ENCODE measurements at places on chromosomes 16 and 17.
A peak's percentile ranks its signal among the peaks of the same experiment; 100 is the strongest.

DNA sequence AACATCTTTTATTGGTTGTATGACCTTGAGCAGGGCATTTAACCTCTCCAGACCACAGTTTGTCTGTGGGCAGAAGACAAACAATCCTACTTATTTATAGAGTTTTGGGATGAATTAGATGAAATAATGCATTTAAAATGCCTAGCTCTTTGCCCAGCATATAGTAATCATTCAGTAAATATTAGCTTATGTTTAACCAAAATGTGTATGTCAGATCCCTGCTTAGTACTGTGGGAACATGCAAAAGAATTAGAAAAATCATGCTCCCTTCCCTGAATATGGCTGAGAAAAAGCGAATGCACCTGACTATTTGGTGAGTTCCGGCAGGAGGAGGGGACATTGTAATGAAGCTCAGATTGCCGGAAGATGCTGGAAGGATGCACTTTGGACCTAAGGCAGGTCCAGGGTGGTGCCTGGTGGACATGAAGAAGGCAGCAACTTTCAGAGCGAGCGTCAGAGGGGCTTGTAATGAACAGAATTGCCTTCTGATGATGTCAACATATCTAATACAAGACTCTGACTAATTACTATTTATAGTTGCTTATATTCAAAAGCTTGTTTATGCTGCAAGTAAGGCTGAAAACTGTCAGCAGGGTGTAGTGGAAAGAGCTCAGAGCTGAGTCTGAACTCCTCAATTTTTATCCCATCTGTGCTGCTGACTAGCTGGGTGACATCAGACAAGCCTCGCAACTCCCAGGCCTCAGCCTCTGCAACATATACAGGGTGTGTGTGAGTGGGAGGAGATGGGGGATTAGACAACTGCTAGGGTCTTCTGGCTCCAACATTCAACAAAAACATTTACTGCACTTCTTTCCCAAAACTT, 221.2 kb downstream of the PRKCA start:
- DNase-seq = no peak

- DNase-seq = no peak
These were observed 60.6 kb downstream of the AIPL1 start for GRCh38 chr17:6374271-6374691.

GRCh38 chr17:83090444-83091256, 11.2 kb downstream of the METRNL start:
- DNase-seq = no peak

GRCh38 chr17:27780092-27780827, 20.1 kb downstream of the NOS2 start:
- no peak for DNase-seq

GRCh38 chr16:3861808-3862451, 18.6 kb downstream of the CREBBP start:
- DNase-seq = peak; percentile 65

DNA sequence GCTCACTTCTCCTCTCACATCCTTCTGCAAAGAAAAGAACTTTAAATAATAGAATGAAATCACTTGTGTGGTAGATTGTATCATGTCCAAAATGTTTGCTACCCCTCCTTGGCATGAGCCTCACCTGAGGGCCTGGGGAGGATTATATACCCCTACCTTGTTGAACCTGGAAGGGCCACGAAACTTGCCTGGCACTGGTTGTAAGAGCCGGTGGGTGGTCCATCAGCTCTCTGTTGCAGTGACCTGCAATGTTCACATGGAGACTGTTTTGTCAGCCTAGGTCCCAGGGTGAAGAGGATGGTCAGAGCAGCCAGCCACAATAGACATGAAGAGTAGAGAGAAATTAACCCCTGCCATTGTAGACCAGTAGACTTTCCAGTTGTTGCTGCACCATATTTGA, 10.2 kb downstream of the RSAD1 start:
- no peak for DNase-seq

- DNase-seq = no peak
These were observed 14.4 kb downstream of the CMIP start for GRCh38 chr16:81458827-81459598.

GRCh38 chr16:65713181-65713808, 591.4 kb upstream of the CDH11 start:
- DNase-seq = no peak

GRCh38 chr17:70136131-70136530, 33.2 kb upstream of the KCNJ2 start:
- no peak for DNase-seq

GRCh38 chr17:56819431-56820145, 14.1 kb downstream of the C17orf67 start:
- DNase-seq = peak; percentile 70

DNA sequence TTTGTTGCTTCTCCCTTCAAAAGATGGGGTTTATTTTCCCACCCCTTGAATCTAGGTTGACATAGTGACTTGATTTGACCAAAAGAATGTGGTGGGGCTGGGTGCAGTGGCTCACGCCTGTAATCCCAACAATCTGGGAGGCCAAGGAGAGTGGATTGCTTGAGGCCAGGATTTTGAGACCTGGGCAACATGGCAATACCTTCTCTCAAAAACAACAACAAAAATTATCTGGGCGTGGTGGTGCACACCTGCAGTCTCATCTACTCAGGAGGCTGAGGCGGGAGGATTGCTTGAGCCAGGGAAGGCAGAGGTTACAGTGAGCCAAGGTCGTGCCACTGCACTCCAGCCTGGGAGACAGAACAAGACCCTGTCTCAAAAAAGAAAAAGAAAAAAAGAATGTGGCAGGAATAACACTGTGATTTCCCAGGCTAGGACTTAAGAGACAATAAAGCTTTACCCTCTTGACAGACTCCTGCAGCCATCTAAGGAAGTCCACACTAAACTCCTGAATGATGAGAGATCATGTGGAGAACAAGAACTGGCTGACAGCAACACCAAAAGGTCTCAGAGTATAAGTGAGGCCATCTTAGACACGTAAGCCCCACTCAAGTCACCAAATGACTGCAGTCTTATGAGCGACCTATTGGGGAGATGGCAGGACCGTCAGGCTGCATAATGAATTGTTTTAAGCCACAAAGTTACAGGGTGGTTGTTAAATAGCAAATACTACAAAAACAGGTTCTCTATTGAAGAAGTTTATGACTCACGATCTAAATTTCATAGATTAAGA, 37.0 kb downstream of the FBXL20 start:
- peak; percentile 34 for DNase-seq

DNA sequence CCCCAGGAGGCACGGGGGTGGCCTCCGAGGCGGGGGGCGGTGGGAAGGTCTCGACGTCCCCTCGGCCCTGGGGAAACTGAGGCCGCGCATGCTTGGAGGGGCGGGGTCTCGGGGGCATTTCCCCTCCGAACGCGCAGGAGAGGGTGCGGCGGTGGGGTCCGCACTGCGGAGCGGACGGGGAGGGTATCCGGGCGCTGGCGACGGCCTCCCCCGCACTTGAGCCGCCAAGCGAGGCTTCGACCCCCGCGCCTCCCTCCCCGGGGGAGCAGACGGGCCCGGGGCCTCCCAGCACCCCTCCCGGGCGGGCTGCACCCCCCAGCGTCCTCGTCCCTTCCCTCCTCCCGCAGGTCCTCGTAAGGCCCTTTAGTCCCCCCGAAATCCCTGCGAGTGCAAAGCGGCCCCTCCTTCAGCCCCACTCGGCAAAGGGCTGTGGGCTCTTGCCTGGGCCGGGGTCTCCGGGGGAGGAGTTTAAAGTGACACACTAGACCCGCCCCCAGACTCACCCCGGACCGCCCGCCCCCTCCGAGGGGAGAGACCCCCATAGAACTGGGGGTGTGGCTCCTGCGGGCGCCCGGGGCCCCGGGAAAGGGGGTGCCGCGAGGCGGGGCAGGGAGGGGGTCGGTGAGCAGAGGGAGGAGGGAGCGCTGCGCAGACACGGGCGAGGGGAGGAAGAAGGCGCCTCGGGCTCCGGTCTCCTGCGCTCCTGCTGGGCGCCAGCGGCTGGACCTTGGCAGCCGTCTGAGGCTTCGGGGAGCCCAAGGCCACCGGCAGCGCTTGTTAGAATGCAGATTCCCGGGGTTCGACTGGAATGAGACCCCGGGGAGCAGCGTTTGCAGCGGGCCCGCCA, 632 bp downstream of the BAIAP3 start:
- no peak for DNase-seq

DNA sequence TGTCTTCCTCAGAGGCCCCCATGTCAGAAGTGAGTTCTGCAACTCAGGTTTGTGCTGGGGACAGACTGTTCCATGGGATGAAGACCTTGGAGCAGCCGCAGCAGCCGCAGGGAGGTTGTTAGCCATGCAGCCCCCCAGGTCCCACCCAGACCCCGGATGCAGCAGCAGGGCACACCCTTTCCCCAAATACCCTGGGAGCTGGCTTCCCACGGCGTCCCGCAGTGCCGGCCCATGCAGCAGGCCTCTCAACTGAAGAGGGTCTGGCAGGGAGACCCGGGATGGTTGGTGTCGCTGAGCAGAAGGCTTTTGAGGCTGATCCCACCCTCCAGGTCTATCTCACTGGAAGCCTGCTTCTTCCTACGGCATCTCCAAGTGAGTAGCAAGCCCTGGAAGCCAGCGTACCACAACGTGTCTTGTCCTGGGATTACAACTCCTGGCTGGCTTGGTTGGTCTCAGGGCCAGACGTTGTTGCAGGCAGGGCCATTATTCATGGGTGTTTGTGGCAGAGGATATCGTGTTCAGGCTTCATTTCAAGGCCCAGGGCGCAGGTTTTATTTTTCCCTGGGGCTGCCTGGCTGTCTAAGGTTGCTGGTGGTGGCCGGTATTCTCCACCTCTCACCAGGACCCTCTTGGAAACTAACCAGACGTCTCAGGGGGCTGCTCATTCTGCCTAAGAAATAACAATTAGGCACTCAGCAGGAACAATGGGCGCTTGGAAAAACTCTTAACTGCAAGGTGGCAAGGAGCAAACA, 223.2 kb downstream of the C16orf95 start:
- DNase-seq = no peak

DNA sequence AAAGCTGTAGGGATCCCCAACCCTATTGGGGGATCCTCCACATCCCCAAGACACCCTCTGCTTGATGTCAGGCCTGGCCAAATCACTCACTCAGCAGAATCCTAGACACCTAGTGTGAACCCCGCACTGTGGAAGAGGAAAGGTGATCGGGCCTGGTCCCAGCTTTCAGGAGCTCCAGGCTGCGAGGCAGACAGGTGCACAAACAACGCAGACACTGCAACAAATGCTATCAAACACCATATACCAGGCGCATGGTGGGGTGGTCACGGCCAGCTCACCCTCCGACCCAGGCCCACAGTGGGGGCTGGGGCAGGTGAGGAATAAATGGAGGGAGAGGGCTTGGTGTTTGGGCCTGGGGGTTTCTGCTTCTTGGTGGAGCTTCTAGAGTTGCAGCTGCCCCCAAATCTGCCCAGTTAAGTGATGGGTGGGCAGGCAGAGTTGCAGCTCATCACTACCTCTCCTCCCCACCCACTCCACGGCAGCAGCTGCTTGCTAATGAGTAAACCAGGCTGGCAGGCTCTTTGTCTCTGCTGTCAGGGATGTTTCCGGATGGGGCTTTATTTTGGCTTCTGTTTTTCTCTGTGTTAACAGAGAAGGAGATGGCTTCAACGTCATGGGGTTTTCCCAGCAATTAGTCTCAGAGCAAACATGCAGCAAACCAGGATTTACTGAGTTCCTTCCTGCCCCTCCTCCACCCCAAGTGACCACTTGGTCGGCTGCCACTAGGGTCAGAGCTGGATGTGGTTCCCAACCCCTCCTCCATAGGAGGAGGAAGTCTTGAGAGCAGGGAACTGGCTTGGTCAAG, 46.6 kb downstream of the PECAM1 start:
- DNase-seq = peak; percentile 88

GRCh38 chr16:79816081-79816497, 215.6 kb upstream of the MAF start:
- no peak for DNase-seq

GRCh38 chr17:82802075-82802780, 37.6 kb downstream of the ZNF750 start:
- no peak for DNase-seq
